Activated gamma-delta T cell treated with anti-CD3 and anti-CD28 coated beads, Interleukin-2, amount 50 U/mL, for 16 hours (primary cell): ENCODE measurements at places on chromosomes 16 and 17.
A peak's percentile ranks its signal among the peaks of the same experiment; 100 is the strongest.

GRCh38 chr16:31216422-31217135 lies at the start of gene PYDC1:
Gene PYDC1, minus strand, starts transcription at chr16:31217135. Its CDS starts 107 bp downstream, at chr16:31217028.
- DNase-seq: no peak

- no peak for DNase-seq
Measured at GRCh38 chr16:73228649-73229048, 180.7 kb upstream of the ZFHX3 start.

GRCh38 chr17:8503368-8503767 lies 67.7 kb downstream of the NDEL1 start:
- no peak for DNase-seq

- no peak for DNase-seq
Measured at GRCh38 chr16:75458029-75458428, 6.5 kb downstream of the TMEM170A start.

GRCh38 chr17:39863918-39864746 lies at the start of gene IKZF3:
Gene IKZF3, minus strand, starts transcription at chr17:39864312. Its CDS starts 186 bp downstream, at chr17:39864126.
- peak; percentile 73 for DNase-seq

GRCh38 chr16:11121914-11122692 lies 133.9 kb downstream of the SOCS1 start:
- no peak for DNase-seq

- no peak for DNase-seq
Measured at GRCh38 chr16:13483121-13483520, 436.8 kb upstream of the ERCC4 start.

- no peak for DNase-seq
Measured at GRCh38 chr16:70706948-70707465, 21.2 kb upstream of the MTSS2 start.

DNA sequence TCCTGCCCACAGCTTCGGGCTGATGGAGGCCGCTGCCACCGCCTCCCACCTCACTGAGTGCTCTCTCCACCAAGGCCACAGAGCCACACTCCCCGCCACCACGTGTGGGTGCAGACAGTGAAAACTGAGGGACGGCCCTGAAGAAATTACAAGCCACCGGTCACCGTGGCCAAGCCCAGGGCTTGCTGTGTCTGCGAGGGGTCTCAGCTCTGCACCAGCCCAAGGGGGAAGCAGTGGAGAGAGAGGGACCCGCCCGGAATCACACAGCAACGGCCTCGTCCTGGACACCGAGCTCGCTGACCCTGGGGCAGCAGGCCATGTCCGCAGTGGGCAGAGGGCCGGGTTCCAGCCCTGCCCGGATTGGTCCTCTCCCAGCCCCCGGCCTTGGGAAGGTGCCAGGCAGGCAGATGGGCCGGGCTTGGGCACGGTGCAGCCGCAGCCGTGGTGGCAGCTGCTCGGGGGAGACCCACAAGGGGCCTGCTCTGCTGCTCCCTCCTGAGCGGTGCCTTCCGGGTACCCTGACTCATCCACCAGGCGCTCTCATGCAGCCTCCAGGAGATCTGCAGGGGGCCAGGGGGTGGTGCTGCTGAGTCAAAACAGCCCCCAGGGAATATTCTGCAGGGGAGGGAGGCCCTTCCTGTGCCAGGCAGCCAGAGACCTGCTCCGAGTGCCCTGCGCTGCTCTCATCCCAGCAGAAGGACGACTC lies 52.0 kb downstream of the CBFA2T3 start:
- no peak for DNase-seq

- DNase-seq: no peak
Measured at GRCh38 chr17:67438667-67439066, 61.6 kb downstream of the PITPNC1 start.

DNA sequence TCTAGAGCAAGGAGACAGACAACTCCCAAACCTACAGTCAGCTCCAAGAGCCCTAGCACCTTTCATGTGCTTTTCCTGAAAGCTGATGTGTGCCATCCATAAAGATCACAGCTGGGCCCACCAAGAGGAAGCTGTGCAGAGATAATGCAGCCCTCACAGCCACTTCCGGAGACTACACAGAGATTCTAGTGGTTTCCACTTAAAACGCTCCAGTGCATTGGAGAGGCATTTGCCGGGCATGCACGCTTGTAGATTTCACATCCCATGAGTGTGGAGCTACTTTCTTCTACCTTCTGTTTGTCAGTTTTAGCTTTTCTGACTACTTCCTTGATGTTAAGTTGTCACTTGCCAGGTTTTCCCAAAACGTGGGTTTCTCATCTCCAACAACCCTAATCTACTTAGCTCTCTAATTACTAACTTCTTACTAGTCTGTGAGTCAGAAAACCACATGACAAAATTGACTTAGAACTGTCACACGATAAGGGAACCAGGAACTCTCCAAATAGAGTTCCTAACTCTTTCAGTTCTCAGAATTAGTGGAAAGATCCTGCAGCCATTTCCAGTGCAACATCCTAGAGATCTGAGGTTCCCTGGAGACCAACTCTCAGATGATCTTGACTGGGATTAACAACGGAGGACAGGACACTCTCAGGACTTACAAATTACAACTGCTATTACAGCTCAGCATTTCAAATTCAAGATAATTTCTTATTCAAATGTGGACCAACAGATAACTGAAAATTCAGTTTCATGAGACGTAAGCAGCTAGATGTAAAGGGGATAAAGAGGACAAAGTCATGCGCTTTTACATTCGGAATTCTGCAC lies 28.6 kb downstream of the PMP22 start:
- no peak for DNase-seq

DNA sequence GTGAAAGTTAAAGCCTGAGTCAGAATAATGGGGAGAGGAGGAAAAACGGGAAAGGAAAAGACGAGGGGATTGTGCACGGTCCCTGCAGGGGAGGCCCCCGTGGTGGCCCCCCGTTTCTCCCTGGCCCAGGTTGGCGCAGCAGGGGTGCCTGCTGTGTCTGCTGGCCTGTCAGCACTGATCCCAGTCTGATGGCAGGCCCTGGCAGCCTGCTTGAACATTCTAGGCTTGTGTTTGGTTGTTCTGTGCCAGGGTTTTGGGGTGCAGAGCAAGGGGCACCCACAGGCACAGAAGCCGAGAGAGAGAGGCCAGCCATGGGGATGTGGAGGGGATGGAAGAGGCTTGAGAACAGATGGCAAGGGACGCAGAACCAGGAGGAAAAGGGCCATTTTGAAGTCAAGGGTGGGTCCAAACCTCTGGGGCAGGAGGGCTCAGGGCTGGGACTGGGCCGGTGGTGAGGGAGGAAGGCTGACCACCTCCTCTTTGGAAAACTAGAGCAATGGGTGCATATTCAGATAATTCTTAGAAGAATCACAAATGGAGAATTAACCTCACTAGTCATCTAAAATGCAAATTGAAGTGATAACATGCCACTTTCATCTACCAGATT lies 35.9 kb downstream of the TBX4 start:
- DNase-seq: no peak

DNA sequence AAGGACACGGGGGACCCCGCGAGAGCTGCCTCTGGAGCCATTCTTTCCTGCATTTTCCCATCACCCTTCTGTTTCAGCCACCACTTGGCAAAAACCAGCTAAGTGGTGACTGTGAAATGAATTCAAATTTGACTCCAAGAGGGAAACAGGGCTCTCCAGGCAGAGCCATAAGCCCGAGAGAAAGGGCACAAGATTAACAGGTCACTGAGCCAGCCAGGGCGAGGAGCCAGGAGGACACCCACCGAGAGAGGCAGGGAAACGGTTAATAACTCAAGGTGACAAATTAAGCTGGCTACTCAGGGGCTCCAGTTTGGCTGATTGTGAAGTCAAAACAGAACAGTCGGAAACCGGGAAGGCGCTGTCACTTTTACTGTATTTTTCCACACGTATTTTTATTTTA lies 67.8 kb upstream of the SOX9 start:
- no peak for DNase-seq

DNA sequence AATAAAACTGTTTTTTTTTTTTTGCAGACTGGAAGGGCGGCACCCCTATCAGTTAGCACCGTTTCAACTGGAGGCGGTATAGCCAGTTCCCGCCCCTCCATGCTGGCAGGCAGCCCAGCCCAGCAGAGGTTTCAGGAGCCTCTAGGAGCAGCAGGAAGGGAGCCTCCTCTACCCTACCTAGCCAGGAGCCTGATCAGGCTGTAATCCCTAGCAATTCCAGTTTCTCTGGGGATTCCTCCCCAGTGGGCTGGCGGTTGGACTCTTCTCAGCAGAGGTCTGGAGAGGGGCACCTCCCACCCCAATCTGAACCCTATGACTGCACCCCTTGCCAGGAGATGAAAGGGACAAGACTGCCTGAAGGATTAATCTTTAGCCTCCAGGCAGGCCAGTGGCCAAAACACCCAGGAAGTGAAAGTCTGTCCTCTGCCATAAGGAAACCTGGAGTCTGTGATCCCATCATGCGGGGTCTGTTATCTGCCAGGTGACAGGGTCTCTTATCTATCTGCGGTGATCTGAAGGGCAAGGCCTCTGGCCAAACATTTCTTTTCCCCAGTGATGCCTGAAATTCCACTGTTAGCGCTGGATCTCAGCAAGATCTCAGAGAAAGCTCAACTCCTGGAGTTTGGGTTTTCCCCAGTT lies 4.9 kb upstream of the CDH1 start:
- DNase-seq: no peak

GRCh38 chr17:67349420-67349819 lies 17.0 kb downstream of the PSMD12 start:
- DNase-seq: no peak

- no peak for DNase-seq
Measured at GRCh38 chr17:52047086-52047485, 111.4 kb downstream of the CA10 start.

DNA sequence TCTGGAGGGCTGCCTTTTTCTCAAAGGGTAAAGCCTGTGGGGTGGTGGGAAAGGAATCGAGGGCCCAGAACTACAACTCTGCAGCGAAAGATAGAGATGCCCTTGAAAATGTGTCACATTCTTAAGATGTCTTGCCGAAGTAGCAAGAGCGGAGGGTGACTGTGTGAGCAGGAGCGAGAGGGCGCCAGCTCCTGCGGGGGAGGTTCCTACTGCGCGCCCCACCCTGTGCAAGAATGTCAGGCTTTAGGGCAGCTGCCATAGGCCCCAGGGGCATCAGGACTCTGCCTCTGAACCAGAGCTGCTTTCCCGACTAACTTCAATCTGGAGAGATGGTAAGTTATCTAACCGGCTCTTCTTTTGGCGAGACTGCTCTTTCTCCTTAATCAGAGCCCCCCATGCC lies 11.8 kb upstream of the ITGAE start:
- no peak for DNase-seq

DNA sequence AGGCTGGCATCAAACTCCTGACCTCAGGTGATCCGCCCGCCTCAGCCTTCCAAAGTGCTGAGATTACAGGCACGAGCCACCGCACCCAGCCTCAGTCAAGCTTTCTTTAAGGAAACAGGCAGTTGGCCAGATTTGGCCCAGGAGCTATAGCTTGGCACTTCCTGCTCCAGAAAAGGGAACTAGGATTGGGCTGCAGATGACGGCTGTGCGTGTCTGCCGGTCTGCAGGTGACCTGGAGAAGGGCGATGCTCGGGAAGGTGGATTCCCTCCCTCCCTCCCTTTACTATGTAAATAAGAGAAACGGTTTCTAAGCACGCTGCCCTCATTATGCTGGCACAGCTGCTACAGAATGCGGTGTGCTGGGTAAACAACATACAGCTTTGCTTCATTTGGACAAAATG lies 215.9 kb downstream of the RPTOR start:
- DNase-seq: no peak

GRCh38 chr16:57986196-57986595 lies 14.3 kb downstream of the ZNF319 start:
- no peak for DNase-seq

DNA sequence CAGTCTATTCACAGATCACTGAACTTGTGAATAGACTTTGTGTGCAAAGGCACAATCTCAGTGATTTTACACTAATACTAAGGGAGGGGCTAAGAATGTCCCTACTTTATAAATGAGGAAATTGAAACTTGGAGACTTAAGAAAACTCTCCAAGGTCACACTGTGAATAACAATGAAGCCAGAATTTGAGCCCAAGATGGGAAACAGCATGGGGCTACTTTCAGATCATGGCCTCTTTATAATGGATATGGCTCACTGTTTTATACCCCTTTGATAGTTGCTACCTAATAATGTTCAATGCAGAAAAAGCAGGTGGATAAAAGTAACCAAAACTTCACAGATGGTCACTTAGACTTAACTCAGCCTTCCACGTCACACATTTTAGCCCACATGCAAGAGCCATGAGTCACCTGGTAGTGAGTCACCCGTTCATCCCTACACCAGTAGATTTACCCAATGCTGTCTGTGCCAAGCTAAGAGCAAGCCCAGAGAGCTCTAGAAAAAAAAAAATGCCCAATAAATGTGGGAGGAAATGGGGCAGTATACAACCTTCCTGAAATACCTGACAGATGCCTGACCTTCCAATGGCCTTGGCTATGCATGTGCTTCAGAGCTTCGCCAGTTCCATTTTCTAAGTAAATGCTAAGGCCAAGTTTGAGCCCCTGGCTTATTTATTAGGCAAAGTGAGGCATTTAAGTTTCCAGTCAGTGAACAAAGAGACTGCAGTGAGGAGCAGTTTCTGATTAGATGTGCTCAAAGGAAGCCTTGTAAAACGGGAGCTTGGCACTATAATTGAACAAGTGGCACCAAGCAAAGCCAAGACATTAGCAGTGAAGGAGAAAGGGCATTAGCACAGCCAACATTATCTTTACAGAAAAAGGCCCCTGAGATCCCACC lies 219.7 kb downstream of the TMEM114 start:
- no peak for DNase-seq
